GM10248 (cell line): ENCODE measurements at places on chromosomes 1 and 21.

DNA sequence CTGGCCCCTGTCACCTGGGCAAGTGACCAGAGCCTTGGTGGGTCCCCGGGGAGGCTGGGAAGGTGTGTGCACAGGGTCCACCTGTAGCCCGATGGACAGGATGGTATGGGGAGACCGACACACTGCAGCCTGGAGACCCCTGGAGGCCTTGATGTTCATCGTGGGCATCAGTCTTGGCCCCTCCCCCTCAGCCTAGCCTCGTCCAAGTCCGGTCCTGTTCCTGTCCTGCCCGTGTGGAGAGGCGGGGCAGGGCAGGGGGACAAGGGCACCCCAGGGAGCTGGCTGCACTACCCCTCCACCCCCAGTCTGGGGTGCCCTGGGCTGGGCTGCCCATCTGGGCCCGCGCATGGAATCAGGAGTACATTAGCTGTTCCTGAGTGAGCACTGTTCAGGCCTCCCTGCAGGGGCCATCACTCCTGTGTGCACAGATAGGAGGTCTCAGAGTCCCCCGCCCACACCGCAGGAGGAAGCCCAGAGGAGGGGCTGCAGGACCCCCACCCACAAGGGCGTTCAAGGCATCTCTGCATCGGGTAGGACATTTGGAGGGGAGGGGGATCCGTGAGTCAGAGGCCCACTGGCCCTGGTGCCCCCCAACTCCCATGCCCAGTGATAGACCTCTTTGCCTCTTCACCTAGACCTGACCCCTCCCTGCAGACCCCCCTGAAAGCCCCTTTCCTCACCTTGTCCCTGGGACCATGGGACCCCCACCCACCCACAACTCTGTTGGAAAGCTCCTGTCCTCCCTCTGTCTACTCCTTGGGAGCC, 63.2 kb downstream of the WNT9A start:
- DNase-seq = no peak

GRCh38 chr1:203364094-203364801, 13.3 kb upstream of the FMOD start:
- no peak for DNase-seq

DNA sequence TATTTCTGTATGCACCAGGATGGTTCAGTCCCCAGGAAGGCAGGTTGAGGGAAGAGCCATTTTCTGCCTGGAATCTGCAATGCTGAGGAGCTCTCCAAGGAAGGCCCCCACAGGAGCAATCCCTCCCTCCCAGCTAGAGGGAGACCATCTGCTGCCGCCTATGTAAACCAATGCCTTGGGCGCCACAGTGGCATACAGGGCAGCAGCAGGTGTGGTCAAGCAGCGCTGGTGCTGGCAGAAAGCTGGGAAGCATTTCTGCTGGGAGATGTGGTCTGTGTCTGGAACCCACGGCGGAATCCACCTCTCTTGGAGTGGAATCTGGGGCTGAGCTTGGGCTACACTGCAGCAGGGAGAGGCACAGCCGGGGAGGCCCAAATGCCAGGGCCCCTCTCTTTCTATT, 283.3 kb downstream of the RRAGC start:
- DNase-seq = no peak

DNA sequence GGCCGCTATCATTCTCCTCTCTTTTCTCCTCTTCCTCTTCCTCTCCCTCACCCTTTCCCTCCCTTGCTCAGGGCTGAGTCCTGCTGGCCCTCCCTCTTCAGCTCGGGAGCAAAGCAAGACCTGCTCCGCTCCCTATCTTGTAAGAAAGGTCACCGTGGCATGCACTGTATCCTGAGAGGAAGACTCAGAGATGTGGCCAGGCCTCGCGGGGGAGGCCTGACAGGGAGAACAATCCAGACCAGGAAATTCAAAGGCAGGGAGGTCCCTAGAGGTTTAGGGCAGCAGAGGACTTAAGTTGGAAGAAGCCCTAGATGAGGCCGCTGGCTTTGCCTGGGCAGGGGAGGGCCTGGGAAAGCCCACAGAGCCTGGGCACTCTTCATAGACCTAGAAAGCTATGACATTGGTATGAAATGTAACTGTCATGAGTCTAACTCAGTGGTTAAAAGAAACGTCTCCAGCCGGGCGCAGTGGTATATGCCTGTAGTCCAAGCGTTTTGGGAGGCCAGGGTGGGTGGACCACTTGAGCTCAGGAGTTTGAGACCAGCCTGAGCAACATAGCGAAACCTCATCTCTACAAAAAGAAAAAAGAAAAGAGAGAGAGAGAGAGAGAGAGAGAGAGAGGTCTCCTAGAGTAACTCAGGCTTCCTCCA, 14.6 kb upstream of the PTAFR start:
- DNase-seq = no peak

GRCh38 chr21:38740090-38740489, 65.6 kb upstream of the ETS2 start:
- DNase-seq = no peak

DNA sequence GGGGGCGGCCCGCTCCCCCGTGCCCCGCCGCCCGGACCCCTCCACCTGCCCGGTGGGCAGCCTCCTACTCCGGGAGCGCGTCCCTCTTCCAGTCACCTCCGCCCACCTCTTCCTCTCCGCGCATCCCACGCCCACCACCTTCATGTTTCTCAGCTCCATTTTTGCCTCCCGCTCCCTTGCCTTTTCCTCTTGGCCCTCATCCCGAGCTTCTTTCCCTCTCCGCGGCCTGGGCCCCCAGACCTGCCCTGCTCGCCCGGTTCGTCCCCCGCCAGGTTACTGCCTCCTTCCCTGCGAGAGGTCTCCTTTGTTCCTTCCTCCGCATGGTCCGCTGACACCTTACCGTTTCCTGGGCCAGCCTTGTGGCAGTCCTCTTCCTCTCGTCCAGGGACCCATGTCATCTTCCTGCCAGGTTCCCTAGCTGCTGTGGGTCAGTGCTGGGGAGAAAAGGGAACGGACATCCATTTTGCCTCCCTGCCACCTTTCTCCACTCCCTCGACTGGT, 563 bp downstream of the QSOX1 start:
- DNase-seq = no peak

- DNase-seq = no peak
Measured at GRCh38 chr1:16434501-16434900, 2.7 kb downstream of the SPATA21 start.
